ENCODE measurements at places on chromosomes 6 and 20. TPM values are rescaled to one million over a fixed set of nuclear protein-coding genes. Genes with fewer than 3 reads are reported as not detected.

Gene HACE1
- 22.3 TPM for total RNA-seq

Gene PRDM13
- total RNA-seq = not detected

Gene TMEM170B
- 1.8 TPM for total RNA-seq

Gene TMEM181
- total RNA-seq = 70.3 TPM

Gene GPR6
- not detected for total RNA-seq

Gene SH3BGRL2
- 7.2 TPM for total RNA-seq

Gene PDE10A
- total RNA-seq = 16.6 TPM

Gene C20orf202
- not detected for total RNA-seq

Gene RGS17
- 11.3 TPM for total RNA-seq

Gene OPRL1
- total RNA-seq = 3.0 TPM

Gene COL9A1
- not detected for total RNA-seq

Gene TGM3
- not detected for total RNA-seq

Gene ENPP4
- 0.74 TPM for total RNA-seq

Gene BIRC7
- total RNA-seq = not detected

Gene VARS1
- 123 TPM for total RNA-seq

Gene KCNK17
- not detected for total RNA-seq

Gene SIRPD
- total RNA-seq = not detected

Gene PKIB
- 5.9 TPM for total RNA-seq

Gene HLA-DQA2
- not detected for total RNA-seq

Gene FAM50B
- total RNA-seq = 8.6 TPM

Gene MACROD2
- 1.8 TPM for total RNA-seq

Gene RIPOR3
- total RNA-seq = 1.2 TPM

Gene FLRT3
- 24.3 TPM for total RNA-seq

Gene DDO
- total RNA-seq = 0.23 TPM

Gene TAB2
- 43.0 TPM for total RNA-seq

Gene CALHM5
- 6.1 TPM for total RNA-seq

Gene PCED1A
- 26.5 TPM for total RNA-seq

Gene LMBRD1
- total RNA-seq = 30.6 TPM
